Stimulated activated CD8-positive, alpha-beta memory T cell treated with anti-CD3 and anti-CD28 coated beads, Interleukin-7, amount 100 ng/mL, for 1 hour (primary cell): ENCODE measurements at places on chromosomes 1 and 21.

DNA sequence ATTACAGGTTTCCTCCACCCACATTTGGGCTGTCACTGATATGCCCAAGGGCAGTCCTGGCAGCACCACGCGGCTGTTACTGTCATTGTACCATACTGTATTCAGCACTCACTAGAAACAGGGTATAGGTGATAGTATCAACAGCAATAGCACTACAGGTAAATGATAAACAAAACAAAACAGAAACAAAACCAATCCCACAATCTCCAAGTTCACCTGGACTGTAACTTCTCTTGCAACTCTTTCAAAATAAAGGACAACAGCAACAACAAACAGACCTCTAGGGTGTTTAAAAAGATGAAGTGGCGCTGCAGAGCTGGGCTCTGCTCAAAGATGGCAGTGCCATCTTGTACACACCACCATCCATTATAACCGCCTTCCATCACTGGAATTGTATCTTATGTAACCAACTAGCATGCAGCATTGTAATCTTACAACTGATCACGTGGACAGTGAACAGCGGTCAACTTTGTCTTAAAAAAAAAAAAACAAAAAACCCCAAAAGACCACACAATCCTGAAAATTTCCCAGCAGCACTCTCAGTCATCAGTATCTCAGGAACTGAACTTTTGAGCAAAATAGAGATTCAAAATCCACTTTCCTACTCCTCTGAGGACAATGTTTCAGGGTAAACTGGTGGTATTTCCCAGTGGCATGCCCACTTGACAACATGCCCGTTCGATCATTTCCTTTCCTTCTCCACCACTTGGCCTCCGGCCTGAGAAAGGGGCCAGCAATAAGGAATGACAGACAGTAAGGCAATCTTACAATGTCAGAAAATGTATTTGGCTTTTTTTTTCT lies 3.8 kb downstream of the IRF2BP2 start:
- no peak for DNase-seq

DNA sequence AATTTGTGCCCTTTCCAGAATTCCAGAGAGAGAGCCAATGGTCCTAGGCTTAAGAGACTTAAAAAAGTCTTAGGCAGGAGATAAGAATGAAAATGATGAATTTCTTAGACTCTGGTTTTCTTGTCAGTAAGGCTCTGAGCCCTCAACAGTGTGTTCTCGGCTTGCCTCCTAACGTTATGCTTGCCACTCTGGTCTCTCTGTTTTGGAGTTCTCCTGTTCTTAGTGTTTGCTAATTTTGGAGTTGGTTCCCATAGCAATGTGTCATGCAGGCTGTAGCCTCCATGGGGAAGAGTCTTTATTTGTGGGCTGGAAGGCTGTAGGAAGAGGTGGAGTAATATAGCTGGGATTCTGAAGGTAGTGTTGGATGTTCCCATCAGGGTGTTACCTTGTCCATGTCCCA lies 19.9 kb downstream of the TBX19 start:
- no peak for DNase-seq

DNA sequence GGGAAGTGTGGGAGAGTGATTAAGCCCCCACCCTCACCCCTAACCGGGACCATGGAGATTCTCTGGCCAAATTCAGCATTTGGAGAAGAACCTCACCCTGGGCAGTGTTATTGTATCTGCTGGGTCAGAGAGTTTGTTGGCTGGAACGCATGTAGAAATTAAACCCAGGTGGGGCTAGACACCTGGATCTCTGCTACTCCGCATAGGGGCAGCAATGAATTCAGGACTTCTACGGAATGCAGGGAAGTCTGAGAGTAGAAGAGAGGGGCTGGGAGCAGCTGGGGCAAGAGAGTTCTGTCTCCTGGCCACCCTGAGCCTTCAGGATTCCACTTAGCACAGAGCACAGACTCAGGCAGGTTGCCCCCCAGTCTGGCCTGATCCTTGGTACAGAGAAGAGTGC lies 3.6 kb upstream of the CRABP2 start:
- no peak for DNase-seq

- DNase-seq, result no peak
Measured at GRCh38 chr1:210937846-210938245, 196.1 kb downstream of the KCNH1 start.

GRCh38 chr1:239174880-239175279 lies 211.5 kb upstream of the CHRM3 start:
- DNase-seq, result no peak

GRCh38 chr1:28926629-28927265 lies 12.4 kb downstream of the EPB41 start:
- no peak for DNase-seq

- DNase-seq, result no peak
Measured at GRCh38 chr1:52195161-52195560, 53.3 kb downstream of the ZFYVE9 start.

DNA sequence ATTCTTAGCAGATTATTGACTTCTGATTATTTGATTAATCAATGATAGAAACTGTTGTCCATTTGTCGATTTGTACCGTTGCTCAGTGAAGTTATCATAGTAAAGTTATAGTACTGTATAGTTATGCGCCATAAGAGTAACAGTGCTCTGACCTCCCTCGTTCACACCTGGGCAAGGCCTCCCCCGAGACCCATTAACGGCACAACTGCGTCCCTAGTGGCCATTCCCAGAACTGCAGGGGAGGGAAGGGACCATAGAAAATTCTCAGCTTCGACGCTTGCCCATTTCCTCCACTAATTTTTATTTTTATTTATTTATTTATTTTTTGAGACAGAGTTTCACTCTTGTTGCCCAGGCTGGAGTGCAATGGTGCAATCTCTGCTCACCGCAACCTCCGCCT lies 334.4 kb downstream of the DSCAM start:
- DNase-seq, result no peak

GRCh38 chr1:89706700-89707012 lies 73.7 kb downstream of the LRRC8C start:
- DNase-seq, result no peak

- DNase-seq, result no peak
Measured at GRCh38 chr1:158283965-158284364, 5.8 kb upstream of the CD1C start.

DNA sequence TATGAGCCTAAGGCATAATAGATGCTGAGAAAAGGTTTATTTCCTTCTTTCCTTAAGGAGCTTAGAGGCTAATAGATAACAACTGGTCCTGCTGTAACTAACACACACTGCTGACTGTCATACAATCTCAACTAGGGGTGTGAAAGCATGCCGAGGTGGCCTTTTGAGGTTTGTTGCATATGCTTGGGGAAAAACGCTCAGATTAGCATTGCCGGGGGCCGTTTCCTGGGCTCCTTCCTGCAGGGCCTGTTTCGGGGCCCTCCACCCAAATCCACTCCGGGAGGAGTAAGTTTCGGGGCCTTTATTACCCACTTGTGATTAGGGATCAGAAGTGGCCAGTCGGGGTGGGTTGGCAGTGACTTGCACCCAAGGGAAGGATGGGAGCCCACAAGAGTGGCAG lies 27.2 kb upstream of the RCSD1 start:
- no peak for DNase-seq

- DNase-seq, result no peak
Measured at GRCh38 chr1:6625584-6626149, 999 bp downstream of the THAP3 start.

- no peak for DNase-seq
Measured at GRCh38 chr1:99886841-99887240, 36.7 kb downstream of the AGL start.

DNA sequence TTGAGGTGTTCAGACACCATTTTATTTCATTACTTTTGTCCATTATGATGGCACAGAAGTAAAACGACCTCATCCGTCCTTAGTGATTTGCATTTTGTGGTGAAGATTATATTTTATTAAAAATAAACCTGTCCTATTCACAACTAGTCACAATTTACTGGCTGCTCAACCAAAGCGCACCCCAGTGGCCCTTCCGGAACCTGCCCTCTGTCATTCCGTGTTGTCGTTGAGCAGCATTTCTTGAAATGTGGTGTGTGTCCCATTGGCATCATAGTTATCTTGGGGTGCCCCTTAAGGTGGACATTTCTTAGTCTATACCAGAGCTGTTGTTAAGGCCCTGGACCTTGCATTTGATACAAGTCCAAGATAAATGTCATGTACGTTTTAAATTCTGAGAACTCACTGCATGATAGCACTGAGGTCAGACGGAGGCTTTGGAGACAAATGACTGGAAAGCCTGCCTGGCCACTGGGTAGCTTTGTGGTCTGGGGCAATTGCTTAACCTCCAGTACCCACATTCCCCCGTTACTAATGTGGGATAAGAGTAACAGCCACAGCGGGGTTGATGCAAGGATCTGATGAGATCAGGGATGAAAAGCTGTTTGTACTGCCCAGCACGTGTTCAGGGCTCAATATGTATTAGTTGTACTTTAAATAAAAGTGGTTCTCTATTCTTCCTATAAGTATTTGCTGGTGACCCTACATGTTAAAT lies 36.2 kb downstream of the BACH1 start:
- DNase-seq, result no peak

DNA sequence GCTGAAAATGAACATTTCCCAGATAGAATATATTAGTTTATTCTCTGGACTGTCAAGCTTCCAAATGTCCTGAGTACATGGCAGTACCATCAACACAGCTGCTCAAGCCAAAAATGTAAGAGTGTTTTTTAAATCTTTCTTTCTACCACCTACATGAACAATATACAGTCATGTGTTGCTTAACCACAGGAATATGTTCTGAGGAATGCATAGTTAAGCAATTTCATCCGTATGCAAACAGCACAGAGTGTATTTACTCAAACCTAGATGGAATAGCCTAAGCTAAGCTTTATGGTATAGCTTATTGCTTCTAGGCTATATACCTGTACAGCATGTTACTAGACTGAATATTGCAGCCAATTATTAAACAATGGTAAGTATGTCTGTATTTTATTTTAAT lies 561.9 kb upstream of the ADGRL4 start:
- DNase-seq, result no peak

- no peak for DNase-seq
Measured at GRCh38 chr1:30535595-30536325, 187.6 kb downstream of the MATN1 start.

DNA sequence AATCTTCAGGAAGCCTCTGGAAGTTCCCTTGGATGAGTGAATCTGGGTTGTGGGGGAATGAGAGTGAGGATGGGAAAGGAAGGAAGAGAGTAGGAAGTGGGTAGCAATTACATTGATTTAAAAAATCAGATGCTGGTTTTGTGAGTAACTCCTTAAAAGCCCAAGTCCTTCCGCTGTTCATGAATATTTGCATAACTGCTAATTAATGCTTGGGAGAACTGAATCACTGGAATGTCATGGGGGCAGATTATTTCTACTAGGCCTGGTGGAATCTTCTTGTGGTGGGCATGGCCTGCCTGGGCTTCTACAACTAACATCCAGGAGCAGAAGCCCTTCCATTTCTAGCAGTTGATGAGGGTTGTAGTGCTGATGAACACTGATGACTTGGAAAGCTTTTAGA lies 52.7 kb downstream of the FASLG start:
- no peak for DNase-seq

DNA sequence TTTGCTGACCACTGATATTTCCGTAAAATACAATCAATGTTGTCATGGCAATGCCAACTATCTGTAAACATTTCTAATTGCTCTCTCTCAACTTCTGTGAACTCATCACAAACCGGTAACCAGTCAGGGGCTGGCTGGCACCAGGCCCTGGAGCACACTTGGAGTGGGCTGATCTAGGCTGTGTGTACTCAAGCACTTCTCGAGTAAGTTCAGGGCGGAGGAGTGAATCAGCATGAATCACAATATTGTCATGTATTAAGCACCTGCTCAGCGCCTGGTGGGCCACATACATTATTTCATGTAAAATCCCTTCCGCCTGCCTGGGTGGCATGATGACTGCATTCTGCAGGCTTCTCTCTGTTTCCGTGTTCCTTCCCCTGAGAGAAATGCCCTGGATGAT lies 212.4 kb downstream of the FOXD2 start:
- no peak for DNase-seq

GRCh38 chr1:81125672-81126071 lies 675.1 kb upstream of the ADGRL2 start:
- DNase-seq, result no peak

GRCh38 chr1:42784946-42785693 lies at the start of gene TMEM269:
Gene TMEM269, plus strand, starts transcription at chr1:42784991. Its CDS starts 4,903 bp downstream, at chr1:42789894.
- DNase-seq, result no peak

DNA sequence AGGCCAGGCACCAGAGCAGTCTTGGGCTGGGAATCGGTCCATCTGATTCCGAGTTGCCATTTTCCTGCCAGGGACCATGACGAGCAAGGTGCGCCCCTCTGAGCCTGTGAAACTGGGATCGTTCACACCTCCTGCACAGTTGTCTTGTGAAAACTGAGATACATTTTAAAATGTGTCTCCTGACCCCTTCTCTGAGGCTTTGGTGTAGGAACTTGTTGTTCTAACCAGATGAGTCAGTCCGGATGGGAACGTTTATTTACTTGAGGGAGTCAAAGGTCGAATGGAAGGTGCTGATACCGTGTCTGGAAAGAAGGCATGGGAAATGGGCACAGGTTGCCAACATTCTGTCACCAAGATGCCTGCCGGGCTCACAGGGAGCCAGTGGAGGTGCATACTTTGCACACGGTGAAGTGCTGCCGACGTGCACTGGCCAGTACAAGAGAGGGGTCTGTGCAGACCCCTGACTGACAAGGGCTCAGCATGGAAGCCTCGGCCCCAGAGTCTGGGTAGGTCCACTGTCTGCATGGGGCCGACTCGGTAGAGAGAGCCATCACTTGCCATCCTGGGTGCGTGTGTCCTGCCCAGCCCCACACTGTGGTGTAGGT lies 7.4 kb upstream of the KCNN3 start:
- no peak for DNase-seq

- no peak for DNase-seq
Measured at GRCh38 chr1:188590641-188591040, 1761.9 kb downstream of the PLA2G4A start.

DNA sequence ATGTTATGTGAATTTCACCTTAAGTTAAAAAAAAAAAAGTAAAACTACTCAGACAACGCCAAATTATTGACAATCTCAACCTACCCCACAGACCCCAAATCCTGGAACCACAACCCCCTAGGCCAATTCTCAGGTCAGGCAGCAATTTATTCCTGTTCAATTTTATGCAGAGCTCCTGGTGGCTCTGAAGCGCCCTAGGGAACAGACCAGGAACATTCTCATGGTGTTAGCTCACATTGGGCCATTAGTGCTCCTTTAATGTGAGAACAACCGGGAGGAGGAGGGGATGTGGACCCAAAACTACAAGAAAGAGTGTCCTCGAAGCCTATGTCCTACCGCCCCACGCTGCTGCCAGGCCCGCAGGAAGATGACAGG lies 403 bp upstream of the PSEN2 start:
- DNase-seq, result no peak

DNA sequence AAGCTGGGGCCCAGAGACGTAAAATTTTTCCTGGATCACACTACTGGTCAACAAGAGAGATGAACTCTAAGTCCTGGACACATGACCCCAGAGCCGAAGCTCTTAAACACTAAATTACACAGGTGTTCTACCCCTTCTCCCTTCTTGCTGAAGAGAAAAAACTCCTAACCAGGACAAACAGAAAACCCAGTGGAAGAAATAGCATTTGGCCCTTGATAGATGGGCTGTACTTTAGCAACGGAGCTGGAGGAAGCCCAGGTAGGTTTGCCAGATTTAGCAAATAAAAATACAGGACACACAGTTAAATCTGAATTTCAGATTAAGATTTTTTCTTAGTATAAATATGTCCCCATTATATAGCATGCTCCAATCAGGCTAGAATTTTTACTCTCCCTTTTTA lies 72.7 kb downstream of the DIRAS3 start:
- no peak for DNase-seq
